Globus pallidus (tissue), 1 donor: ENCODE measurements at places on chromosomes 5 and 9.

DNA sequence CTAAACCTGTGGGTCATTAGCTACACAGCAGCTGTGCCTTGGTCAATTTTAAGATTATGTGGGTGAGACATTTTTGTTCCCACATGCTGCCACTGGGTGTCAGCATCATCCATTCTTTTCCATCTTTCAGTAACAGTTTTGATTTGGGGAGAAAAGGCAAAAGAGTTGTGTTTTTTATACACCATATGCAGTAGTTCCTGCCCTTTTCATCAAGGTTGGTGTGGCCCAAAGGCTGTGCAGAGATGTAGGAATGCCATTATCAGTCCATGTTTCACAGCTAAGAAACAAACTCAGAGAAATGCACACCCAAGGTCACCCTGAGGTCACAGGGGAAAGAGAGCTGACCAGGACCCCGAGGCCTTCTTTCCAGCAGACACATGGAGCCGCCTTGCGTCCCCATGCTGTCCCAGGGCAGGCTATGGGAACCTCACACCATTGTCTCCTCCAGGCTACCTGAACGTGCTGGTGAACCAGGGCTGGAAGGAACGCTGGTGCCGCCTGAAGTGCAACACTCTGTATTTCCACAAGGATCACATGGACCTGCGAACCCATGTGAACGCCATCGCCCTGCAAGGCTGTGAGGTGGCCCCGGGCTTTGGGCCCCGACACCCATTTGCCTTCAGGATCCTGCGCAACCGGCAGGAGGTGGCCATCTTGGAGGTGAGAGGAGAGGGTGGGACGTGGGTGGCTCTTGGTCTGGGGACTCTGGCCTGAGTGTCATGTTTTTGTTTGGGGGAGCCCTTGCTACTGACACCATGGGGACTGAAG is 27.8 kb upstream of the GRPEL2 start:
- DNase-seq, result peak; percentile 41

GRCh38 chr5:140926443-140927227 is 536 bp downstream of the PCDHAC1 start:
- DNase-seq, result peak; percentile 77

- DNase-seq, result no peak
These were observed 24.3 kb upstream of the KCNIP1 start for GRCh38 chr5:170479484-170479883.

- DNase-seq, result no peak
These were observed 60.8 kb downstream of the PSMB7 start for GRCh38 chr9:124354346-124355038.

DNA sequence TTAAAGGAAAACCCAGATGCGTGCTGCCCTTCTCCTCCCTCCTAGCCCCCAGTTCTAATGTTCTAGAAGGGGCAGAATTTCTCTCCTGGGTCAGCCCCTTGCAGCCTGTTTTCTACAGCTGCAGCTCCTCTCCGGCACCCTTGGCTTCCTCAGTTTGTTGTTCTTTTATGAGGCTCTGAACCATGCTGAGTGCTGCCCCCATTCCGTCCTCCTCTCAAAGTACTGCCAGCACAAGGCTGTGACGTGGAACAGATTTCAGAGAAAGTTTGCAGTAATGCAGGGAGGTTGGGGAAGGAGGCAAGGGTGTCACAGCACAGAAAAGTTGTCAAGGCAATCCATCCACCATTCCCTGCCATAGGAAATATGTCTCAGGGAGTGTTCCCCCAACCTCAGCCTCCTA is 63.3 kb downstream of the RGS3 start:
- peak; percentile 58 for DNase-seq

- DNase-seq, result no peak
These were observed 16.1 kb upstream of the FRRS1L start for GRCh38 chr9:109182940-109183798.

DNA sequence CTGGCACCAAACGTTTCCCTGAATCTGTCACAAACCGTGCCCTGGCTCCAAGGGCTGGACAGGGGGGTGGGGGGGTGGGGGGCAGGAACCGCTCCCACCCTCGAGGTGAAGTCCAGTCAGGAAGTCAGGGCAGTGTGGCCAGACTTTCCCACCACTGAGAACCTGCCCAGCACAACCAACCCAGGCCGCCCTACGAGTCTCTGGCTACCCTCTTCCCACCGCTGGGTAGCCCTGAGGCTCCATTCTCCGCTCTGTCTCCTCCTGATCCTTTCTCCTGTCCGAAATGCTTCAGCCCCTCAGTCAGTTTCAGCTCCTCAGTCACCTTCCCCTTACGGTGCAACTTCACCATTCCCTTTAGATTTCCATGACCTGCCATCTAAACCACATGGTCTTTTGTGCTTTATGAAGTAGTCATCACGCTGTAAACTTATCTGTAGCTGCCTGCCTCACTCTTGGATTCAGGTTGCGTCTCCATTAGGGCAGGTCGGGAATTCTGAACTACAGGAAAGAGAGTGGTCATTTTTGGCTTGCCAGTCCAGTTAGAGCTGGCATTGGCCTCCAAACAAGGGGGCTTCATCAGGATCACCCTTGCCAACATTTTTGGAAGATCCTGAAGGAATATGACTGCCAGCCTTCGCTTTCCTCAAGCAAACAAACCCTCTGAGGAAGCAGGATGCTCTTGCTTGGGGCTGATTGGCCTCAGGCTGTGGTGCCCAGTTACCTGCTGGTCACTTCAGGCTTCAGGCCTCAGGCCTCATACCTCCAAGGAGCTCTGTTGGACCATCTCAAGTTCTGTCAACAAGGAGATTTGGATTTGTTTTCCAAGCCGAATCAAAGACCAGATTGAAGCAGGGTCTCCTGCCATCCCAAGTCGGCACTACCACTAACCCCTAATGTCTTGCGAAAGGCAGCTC is 794 bp upstream of the DCAF12 start:
- DNase-seq, result peak; percentile 10

GRCh38 chr9:19030899-19031298 is 2.1 kb downstream of the SAXO1 start:
- DNase-seq, result no peak

DNA sequence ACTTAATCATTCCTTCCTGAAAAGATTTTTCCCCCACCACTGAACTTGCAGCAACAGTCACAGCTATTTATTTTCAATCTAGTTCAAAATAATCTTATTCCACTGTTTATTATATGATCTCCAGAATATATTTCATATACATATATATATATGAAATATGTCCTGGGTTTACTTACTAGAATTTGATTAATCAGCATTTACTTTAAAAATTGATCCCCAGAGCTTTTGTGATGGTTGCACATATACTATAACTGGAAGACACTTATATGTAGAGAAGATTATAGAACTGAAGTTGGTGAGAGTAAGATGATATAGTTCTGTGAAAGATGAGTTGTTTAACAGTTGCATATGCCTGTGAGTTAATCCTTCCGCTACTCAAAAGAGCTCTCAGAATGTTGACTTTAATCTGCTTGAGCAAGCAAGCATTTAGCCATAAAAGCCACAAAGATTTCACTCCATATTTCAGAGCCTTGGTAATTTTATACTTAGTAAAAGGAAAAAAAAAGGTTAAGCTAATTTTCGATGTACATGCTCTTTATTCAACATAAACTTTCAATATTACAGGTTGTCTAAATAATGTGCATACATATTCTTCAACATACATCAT is 399.3 kb upstream of the CDH9 start:
- no peak for DNase-seq

DNA sequence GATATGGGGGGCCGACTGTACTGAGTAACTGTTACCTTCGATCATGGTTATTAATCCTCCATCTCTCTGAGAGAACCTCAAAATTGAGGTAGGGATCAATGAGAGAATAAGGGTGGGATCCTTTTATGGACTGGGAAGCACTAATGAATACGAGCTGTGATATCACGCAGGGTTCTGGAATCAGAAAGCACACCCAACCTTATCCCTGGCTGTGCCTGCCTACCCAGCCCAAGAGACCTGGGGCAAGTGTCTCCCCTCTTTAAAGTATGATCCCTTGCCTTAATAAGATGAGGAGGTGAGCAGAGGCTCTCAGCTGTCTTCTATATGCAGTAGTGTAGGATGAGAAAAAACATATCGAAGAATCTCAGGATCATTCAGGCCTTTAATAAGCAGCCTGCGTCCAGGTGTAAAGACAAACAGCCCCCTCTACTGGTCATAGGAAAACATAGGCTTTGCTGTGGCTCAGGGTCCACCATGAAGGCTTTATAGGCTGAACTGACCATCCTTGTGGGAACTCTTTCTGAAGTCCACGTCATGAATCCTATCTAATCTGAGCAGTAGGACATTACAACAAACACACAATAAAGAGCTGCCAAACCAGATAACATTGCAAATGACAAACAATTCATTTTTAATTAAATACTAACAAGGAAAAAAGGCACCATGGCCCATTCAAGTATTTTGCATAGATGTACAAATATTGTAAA is 16.8 kb downstream of the NIPAL4 start:
- DNase-seq, result peak; percentile 83

DNA sequence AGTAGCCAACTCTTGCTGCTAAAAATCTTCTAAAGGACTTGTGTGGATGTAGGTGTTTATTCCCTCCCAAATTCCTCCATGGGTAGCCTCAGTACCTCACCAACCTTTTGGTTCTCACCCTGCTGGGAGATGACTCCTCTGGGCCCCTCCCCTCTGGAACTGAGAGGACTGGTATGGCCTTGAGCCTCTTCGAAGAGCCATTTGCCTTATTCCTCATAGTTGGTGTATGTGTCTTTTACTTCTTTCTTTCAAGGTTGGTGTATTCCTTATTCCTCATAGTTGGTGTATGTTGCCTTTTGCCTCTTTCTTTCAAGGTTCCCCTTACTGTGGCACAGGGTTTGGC is 48.3 kb downstream of the GNAQ start:
- no peak for DNase-seq

- peak; percentile 82 for DNase-seq
These were observed 28.8 kb upstream of the MGAT1 start for GRCh38 chr5:180831139-180832093.

DNA sequence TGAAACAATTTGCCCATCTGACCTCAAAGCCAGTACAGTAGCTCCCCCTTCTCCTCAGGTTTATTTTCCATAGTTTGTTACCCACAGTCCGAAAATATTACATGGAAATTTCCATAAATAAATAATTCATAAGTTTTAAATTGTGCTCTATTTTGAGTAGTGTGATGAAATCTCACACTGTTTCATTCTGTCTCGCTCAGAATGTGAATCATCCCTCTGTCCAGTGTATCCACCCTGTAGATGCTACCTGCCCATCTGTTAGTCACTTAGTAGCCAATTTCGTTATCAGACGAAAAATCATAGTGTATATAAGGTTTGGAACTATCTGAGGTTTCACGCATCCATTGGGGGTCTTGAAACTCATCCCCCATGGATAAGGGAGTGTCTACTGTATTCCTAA is 100.7 kb upstream of the IL7R start:
- DNase-seq, result no peak

GRCh38 chr9:116795821-116796220 is 108.7 kb downstream of the TRIM32 start:
- no peak for DNase-seq

DNA sequence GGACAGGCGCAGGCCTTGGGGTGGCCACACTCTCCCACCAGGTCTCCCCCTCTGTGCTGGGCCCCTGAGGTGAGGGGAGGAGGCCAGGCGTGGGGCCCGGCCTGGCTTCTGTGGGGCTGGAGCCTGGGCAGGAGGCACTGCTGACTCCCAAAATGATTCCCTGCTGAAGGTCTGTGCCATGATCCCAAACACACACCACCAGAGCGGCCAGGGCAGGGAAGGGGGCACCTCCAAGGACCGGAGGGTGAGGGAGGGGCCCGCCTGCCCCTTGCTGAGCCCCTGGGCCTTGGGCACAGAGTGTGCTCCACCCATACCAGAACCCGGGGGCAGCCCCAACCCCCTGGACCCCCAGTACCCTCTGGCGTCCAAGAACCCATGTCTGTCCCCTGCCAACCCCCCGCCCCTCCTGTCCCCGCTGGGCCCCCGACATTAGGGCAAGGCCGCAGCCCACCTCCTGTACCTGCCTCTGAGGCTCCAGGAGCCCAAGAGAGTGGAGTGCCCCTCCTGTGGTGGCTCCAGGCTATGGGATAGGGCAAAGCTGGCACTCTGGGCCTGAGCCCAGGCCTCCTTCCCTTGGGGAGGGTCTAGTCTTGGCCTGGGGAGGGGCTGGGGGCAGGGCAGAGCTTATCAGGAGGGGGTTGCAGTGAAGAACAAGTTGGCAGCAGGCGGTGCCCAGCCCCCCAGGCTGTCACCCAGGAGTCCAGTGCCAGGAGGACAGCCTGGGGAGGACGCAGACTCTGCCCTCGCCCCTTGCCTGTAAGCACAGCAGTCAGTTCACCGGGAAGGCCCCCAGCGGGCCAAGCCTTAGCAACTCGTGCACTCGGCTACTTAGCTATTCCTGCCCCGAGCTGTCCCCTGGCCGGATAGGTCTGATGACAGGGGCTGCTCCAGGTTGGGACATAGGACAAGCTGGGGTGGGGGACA is 2.6 kb upstream of the EGFL7 start:
- DNase-seq, result no peak

- peak; percentile 70 for DNase-seq
These were observed 5.5 kb downstream of the ADRB2 start for GRCh38 chr5:148831590-148832565.

DNA sequence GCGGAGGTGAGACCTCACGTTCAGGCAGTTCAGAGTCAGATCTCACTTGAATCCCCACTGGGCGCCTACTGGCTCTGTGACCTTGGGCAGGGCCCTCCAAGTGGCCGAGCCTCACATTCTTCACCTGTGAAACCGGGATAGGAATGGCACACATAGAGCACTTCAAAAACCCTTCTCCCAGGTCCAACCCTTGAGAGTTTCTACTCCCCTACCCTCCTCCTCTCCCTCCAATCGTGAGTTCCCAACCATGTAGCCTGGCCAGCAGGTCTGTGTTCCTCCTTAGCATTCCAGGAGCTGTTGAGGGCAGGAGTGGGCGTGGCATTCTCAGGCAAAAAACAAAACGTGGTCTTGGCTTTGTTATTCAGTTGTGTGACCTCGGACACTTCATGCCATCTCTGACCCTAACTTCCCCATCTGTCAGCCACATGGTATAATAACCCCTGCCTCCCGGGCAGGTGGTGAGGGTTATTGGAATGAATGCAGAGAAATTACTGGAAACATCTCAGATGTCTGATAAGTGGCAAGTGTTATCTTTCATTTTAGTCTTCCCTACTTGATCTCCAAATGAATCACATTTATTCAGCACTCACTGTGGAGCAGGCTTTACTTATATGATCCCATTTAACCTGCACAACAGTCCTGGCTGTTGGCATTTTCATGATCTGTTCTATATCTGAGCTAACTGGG is 112.8 kb upstream of the BOD1 start:
- DNase-seq, result no peak

- DNase-seq, result no peak
These were observed 97.9 kb downstream of the CACNA1B start for GRCh38 chr9:137975527-137975913.

- no peak for DNase-seq
These were observed 14.4 kb downstream of the FREM1 start for GRCh38 chr9:14895806-14896205.

GRCh38 chr5:54086191-54086590 is 224.2 kb downstream of the ARL15 start:
- no peak for DNase-seq

DNA sequence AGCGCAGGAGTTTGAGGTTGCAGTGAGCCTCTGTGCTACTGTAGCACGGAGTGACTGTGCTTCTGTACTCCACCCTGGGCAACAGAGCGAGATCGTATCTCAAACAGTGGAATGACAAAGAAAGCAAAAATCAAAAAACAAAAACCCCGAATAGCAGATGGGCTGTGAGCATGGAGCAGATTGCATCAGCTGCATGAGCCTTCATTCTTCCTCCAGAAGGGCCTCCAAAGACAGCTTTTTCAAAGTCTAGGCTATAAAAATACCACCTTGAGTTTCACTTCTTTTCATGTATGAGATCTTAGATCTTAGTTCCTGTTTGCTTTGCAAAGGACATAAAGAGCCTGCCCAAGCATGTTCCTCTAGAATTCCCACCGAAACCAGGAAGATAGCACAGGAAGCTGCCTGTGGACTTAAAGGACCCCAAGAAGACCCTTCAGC is 15.0 kb upstream of the HSPB3 start:
- peak; percentile 51 for DNase-seq
